Peyer's patch (tissue), 4 donors: ENCODE measurements at places on chromosomes 2 and 18. TPM values are rescaled to one million over a fixed set of nuclear protein-coding genes. Genes with fewer than 3 reads are reported as not detected.
A peak's percentile ranks its signal among the peaks of the same experiment; 100 is the strongest.

DNA sequence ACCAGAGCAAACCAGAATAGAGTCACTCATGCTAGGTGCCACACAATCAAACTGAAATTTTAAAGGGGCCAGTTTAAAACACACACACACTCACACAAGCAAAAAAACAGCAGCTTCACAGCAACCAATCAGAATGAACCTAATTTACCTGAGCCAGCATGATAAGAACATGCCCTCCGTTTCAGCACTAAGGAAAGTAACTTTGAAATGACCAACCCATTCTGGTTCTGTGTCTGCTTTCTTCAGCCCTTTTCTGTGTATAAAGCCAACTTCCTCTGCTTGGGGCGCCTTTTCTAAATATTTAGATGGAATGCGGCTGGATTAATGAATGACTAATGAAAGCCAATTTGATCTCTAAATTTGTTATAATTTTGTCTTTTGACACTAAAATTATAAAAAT lies 629.1 kb downstream of the ZEB2 start:
- DNase-seq, result no peak

DNA sequence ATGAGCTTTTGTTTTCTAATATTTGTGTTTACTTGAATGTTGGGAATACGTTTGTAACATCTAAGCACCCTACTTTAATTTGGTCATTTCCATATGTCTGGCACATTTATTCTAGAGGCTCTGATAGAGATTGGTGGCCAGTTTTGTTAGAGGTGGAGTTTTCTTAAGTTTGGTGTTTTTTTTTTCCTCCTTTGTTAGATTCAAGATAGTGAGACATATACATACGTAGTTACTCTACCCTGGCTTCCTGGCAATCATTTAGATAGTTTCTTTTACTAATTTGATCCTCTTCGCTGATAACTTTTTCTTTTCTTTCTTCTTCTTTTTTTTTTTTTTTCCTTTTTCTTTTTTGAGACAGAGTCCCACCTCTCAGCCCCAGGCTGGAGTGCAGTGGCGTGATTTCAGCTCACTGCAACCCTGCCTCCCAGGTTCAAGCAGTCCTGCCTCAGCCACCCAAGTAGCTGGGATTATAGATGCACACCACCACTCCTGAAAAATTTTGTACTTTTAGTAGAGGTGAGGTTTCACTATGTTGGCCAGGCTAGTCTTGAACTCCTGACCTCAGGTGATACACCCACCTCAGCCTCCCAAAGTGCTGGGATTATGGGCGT lies 26.6 kb downstream of the SMCHD1 start:
- no peak for DNase-seq

GRCh38 chr2:134609924-134610513 lies 108.8 kb downstream of the TMEM163 start:
- DNase-seq, result no peak

- DNase-seq, result no peak
Measured at GRCh38 chr2:44736270-44736942, 205.1 kb upstream of the SIX3 start.

GRCh38 chr2:12107939-12108338 lies 361.5 kb downstream of the LPIN1 start:
- no peak for DNase-seq

DNA sequence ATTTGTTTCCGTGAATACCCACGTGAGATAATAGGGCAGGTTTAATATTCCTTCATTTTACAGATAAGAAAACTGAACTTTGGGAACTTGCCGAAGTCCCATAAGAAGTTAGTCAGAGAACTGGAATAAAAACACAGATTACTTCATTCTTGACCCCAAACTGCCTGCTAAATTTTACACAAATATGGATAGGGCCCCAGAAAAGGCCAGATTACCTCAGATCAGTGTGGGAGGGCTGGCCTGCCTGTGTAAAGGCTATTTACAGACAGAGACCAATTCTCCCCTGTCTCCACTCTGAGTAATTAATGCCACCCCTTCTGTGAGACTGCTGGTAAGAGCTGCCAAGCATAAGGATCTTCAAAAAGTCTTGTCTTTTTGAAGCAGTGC lies 139.2 kb downstream of the MGAT5 start:
- no peak for DNase-seq

GRCh38 chr18:11121443-11121849 lies 27.9 kb downstream of the PIEZO2 start:
- DNase-seq, result no peak

DNA sequence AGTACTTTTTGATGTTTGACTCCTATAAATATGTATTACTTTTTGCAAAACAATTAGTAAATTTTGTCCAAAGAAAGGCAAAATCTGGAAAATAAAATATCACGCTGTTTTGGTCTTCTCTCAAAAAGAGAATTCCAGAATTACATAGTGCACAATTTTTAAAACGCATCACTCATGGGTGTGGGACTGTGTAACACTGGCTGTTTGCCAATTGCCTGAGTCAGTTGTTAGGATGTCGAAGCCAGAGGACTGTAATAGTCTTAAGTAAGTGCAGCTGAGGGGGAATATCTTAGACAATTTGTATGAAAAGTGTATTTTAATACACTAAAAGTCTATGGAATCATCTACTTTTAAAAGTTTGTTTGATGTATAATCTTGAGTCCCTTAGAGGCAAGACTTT lies 24.1 kb upstream of the EPHA4 start:
- DNase-seq, result no peak

- no peak for DNase-seq
Measured at GRCh38 chr2:189576396-189576795, 4.2 kb downstream of the SLC40A1 start.

DNA sequence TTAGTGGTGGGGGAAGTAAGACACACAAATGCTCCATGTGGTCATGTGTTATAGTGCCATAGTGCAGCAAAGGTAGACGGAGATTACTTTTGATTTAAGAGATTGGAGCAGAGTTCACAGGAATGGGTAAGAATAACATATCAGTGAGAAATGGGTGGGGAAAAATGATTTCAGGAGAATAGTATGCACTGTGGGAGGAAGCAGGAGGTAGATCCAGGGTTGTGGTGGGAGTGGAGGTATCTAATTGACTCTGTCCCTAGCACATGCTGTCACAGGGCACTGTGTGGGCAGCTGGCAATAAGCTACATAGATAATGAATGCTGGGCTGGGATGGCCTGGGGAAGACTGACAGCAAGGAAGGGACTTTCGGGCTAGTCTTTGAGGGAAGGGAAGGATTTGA lies 65.3 kb downstream of the STAT1 start:
- DNase-seq, result no peak

DNA sequence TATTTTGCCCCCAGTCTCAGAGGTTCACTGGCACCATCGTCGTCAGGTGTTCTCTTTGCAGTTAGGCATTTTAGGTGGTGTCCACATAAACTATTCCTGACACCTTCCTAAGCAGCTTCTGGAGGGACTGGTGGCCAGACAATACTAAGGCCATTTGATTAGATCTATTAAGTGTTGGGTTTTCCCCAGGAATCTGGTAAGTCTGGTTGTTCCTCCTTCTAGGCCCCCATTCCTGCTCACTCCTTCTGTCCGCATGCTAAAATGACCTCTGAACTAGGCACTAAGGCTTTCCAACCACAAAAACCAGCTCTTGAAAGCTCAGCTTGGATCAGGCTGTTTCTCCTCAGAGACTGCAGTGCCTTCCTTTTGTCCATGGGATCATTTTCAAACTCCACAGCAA lies 100.7 kb downstream of the MGAT5 start:
- no peak for DNase-seq

- no peak for DNase-seq
Measured at GRCh38 chr2:149050188-149050587, 11.7 kb downstream of the LYPD6B start.

- no peak for DNase-seq
Measured at GRCh38 chr2:190098851-190099250, 36.3 kb upstream of the MSTN start.

GRCh38 chr18:7117390-7118355 lies at the start of gene LAMA1:
LAMA1 (minus strand) TSS chr18:7117797; CDS start chr18:7117720, 77 bp downstream.
- no peak for DNase-seq

- DNase-seq, result no peak
Measured at GRCh38 chr18:26794230-26795101, 71.0 kb downstream of the AQP4 start.

- DNase-seq, result no peak
Measured at GRCh38 chr2:134379293-134379692, 125.4 kb downstream of the MGAT5 start.

GRCh38 chr2:46079985-46080560 lies 217.1 kb upstream of the EPAS1 start:
- no peak for DNase-seq

DNA sequence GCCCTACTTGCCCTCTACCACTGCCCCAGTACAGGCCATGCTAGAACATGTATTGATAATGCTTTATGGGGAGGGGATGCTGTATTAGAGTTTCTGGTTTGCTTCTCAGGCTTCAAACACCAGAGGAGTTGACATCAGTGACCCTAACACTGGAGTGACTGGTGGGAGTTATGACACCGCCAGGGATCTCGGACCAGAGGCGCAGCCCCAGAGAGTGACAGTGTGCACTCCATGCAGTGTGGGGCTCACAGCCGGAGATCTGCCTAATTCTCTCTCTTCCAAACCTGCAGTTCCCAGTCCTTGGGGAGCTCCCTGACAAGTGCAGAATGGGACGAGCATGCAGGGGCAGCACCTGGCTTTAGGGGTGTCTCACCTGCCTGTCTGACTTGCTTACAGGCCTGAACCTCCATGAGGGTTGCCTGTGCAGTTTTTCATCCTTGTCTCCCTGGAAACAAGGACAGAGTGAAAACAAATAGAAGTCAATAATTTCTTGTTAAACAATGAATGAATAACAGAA lies 244.9 kb upstream of the MYT1L start:
- no peak for DNase-seq

- no peak for DNase-seq
Measured at GRCh38 chr18:32445846-32446245, 24.8 kb downstream of the GAREM1 start.

- DNase-seq, result no peak
Measured at GRCh38 chr2:62814123-62814522, 108.6 kb downstream of the EHBP1 start.

GRCh38 chr2:205868773-205869333 lies 186.6 kb downstream of the NRP2 start:
- no peak for DNase-seq

DNA sequence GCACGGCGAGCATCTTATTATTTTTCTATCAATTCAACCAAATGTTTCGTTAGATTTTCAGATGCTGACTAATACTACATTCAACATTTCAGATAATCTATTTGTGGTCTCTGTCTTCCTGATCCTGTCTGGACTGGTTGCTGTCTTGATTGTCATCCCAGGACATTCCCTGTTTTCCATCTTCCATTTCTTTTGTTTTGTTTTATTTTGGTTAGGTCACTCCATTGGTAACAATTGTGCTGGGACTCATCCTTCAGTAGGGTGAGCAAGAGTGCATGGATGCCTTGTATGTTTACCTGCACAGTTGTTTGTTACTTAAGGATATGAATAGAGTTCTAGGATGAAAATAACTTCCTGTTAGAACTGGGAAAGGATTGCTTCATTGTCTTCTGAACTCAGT lies 55.9 kb upstream of the ACYP2 start:
- no peak for DNase-seq

DNA sequence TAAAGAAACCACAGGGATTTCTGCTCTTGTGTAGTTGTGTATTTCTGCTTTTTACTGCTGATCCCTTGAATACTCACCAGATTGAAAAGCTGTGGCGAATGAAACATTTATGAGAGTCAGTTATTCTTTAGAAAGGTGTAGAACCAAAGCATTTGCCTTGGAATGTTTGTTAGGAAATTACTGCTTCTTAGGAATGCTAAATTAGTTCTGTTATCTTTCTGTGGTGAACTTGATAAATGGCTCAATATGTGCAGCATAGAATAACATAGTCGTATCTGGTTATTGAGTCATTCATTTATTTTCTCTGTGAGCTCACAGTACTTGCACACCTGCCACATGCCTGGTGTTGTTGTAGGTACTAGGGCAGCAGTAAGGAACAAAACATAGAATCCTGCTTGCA lies 57.0 kb upstream of the FAM237A start:
- DNase-seq, result no peak

- peak; percentile 71 for DNase-seq
Measured at GRCh38 chr2:9843229-9844035, at the start of gene TAF1B. TAF1B (plus strand) TSS chr2:9843474; CDS start chr2:9843542, 68 bp downstream.

The ARHGAP15 gene
- total RNA-seq, result 6.7 TPM

The HOXD4 gene
- 12.1 TPM for total RNA-seq

The SGPP2 gene
- 10.7 TPM for total RNA-seq

The IL37 gene
- total RNA-seq, result not detected

The OSR1 gene
- total RNA-seq, result 3.9 TPM

The CENPA gene
- 2.1 TPM for total RNA-seq

The LYPD6 gene
- 2.1 TPM for total RNA-seq

The PRSS56 gene
- total RNA-seq, result not detected

The PRKAG3 gene
- not detected for total RNA-seq

The APOB gene
- total RNA-seq, result 2,659 TPM

The ALPI gene
- total RNA-seq, result 22.3 TPM

The UBE2F gene
- total RNA-seq, result 46.4 TPM
